ENCODE measurements at places on chromosomes 5 and 9. TPM values are rescaled to one million over a fixed set of nuclear protein-coding genes. Genes with fewer than 3 reads are reported as not detected.

Gene CXCL14
- total RNA-seq: 16.0 TPM

Gene HTR4
- 0.26 TPM for total RNA-seq

Gene LECT2
- not detected for total RNA-seq

GRCh38 chr5:93995126-93995621 is 253.8 kb upstream of the POU5F2 start:
- DNase-seq: no peak

- no peak for DNase-seq
Observed at GRCh38 chr9:120043448-120043847, 536.5 kb downstream of the CDK5RAP2 start.

GRCh38 chr9:1982074-1982473 is 33.1 kb upstream of the SMARCA2 start:
- DNase-seq: no peak

- no peak for DNase-seq
Observed at GRCh38 chr9:19117039-19117716, 10.1 kb downstream of the PLIN2 start.

- no peak for DNase-seq
Observed at GRCh38 chr9:2740616-2741015, 23.3 kb downstream of the KCNV2 start.

DNA sequence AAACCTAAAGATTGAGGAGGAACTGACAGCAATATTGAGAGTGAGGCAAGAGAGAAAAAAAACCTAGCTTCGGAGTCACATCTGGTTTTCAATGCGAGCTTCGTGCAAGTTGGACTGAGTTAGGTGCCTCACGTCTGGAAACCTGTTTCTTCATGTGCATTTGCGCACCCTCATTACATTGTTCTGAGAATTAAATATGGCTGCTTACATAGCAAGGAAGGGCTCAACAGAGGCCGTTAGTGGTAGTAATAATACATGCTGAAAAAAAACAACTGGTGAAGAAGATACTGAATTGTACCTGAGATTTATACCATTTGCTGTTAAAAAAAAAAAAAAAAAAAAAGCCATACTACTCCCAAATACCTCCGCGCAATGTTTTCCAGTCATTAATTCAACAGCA is 18.6 kb downstream of the DNAJA1 start:
- no peak for DNase-seq

DNA sequence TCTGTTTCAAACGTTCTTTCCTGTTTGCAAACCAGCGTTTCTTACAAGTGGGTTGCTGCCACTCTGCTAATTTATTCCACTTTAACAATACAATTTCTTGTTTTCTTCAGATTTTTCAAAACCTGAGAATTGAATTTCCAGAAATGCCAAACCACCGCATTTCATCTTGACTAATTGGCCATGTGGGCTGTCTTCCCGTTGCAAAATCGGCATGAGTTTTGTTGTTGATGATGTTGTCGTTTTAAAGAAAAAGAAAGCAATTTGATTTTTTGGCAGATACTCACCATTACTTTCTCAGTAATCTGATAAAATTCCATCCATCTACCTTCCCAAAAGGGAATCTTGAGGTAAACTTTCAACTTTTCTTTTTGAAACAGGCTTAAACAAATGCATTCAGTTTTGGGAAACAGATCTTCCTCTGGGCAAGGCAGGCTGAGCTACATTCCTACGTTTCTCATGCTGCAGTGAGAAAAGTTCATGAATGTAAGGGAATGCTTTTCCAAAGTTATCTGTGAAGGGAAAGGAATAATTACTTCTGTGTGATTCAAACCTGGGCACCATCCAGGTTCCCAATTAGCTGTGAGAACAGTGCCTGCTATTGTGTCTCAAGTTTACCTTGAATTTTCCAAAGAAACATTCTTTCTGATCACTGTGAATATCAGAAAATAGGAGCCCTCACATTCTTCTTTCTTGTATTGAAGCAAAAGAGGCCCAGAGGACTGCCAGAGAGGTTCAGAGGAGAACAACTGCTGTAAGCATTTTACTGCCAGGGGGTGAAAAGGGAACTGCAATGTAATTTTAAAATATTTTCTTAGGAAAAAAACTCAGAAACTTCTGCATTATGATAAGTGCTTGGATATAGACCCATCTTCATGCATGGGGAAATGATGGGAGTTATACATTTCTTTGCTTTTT is 100.7 kb upstream of the TUT7 start:
- no peak for DNase-seq

- DNase-seq: no peak
Observed at GRCh38 chr5:159605585-159605984, 275.3 kb upstream of the IL12B start.

Measured in urinary bladder (tissue), 4 donors.